Mammary epithelial cell (primary cell): ENCODE measurements at places on chromosomes 4 and X. TPM values are rescaled to one million over a fixed set of nuclear protein-coding genes. Genes with fewer than 3 reads are reported as not detected.

DNA sequence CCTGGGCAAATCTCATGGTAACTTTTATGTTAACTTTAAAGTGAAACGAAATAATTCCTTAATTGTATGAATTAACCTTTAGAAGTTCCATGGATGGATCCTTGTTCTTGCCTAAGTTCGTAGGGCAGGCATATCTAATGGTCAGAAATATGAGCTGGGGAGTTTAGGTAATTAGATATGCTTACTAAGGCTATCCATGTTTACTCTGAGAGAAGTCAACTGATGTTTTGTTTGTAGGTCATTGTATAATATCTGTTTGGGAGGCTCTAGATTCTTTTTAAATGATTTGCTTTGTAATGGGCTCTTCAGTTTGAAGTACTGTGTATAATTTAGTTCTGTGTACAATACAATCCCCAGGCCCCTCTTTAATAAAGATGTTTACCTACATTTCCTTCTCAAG is 117.0 kb downstream of the DCK start:
- DNase-seq = no peak

DNA sequence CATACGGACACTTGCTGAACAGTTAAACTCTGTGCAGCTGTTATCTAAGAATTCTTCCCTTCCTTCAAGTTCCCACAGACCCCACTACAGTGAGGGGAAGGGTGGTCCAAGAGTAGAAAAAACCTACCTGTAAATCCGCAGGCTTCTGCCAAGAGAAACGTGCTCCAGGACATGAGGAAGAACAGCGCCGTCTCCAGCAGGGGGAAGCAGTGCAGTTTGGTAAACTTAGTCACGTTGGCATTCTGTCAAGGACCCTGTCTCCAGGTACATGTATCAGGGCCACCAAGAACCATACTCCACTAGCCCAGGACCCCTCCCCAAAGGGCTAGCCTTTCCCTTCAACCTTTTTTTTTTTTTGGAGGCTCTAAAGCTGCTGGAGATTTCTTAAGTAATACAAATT is 79.9 kb downstream of the CHST7 start:
- DNase-seq = no peak

GRCh38 chr4:148814030-148814429 is 371.8 kb upstream of the NR3C2 start:
- DNase-seq = peak; percentile 87

The CXCL3 gene
- 29.4 and 29.9 TPM in 2 replicates for total RNA-seq

DNA sequence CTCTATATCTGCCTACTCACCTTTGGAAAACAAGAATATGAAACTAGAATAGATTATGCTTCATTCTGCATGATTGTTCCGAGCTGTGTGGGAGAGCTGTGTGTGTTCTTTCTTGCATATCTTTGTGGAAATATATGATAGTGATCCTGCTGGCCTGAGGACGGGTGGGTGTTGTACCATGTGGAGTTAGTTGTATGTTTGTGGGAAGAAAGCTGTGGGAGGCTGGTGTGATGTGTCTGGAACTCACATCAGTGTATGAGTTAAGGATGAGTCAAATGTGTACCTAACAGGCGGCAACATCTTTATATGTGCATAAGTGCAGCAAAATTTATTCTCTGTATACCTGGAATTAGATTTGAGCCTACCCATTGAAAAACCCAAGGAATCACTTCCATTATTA is 208.1 kb upstream of the ADGRL3 start:
- DNase-seq = peak; percentile 77

DNA sequence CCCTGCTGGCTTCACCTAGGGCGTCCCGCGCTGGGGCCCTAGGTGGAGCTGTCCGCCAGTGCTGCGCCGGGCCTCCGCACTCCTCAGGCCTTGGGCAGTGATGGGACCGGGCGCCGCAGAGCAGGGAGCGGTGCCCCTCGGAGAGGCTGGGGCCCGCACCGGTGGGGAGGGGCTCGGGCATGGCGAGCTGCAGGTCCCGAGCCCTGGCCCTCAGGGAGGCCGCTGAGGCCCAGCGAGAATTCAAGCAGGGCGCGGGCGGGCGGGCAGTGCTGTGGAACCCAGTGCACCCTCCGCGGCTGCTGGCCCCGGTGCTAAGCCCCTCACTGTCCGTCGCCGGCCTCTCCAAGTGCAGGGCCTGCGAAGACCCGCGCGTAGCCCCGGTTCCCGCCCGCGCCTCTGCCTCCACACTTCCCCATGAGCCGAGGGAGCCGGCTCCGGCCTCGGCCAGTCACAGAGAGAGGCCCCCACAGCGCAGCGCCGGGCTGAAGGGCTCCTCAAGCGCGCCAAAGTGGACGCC is 565.1 kb upstream of the NDST4 start:
- no peak for DNase-seq

GRCh38 chr4:72463724-72464123 is 105.3 kb downstream of the ADAMTS3 start:
- no peak for DNase-seq

DNA sequence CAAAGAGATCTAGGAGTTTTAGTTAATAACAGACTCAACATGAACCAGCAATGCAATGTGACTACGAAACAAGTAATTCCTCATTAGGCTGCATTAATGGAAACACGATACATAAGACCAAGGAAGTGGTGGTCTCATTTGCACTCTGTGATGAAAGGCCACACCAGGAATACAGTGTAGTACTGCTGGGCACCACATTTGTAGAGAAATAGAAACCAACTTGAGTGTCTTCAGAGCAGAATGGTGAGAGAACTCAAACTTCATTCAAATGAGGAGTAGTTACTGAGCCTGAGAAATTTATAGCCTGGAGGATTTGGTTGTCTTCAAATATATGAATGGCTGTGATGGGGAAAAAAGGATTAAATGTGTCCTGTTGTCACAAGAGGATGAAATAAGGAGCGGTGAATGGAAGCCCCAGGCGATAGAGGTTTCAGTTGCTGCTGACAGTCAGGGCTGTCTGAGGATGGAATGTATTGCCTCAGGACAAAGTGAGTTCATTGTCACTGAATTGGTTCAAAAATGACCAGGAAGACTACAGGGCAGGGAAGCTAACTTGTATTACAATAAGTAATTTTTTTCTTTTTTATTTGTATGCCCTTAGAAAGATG is 50.9 kb downstream of the NFKB1 start:
- DNase-seq = no peak

GRCh38 chr4:155999725-156000124 is 46.1 kb upstream of the CTSO start:
- no peak for DNase-seq

DNA sequence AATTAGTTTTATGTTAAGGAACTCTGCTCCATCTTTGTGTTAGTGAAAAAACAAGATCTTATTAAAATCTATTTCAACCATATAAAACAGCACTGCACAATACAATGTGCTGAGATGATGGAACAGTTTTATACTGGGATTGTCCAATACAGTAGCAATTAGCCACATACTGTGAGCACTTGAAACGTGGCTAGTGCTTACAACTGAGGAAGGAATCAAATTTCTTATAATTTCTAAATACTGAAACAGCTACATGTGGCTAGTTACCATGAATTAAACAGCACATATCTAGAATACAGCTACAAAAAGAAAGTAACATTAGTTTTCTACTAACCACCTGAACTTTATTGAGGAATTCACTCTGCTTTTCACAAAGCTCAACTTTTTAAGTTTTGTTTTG is 14.7 kb downstream of the NFXL1 start:
- no peak for DNase-seq

GRCh38 chr4:98242538-98242937 is 18.6 kb upstream of the RAP1GDS1 start:
- DNase-seq = peak; percentile 83

- DNase-seq = no peak
Observed at GRCh38 chrX:13843150-13843721, 26.3 kb upstream of the GPM6B start.

DNA sequence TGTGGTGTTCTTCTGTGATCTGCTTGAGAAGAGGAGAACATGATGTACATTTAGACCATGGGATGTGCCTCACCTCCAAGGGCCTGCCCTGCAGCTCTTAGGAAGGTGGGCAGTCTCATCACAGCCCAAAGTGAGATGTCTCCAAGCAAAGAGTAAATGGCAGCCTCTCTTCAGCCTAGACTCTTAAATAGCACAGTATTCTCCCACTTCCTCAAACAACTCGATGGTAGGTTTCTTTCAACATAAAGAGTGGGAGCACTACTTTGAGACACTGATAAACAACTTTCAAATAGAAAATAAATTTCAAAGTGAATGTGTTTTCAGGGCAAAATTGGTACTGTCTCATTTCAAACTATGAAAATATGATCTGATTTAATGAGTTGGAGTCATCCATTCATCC is 35.2 kb downstream of the EDNRA start:
- DNase-seq = no peak

The PHOX2B gene
- not detected in 2 replicates for total RNA-seq

DNA sequence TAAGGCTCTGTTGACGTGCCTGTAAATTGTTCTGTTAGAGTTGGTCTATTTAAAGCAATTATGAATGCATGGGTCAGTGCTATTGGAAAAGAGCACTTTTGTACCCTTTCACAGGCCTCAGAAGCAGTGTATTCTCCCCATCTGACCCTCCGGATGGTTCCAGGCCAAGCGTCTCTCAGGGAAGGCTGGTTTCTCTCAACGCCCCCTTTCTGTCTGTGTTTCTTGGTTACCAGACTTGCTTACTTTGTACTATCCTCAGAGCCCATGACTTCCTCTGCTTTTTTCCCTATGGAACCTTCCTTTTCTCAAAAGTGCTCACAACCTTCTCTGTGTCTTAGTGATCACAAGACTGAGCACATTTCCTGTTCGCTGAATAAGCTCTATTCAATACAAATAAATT is 559.3 kb upstream of the ZFP42 start:
- DNase-seq = no peak

- DNase-seq = no peak
Observed at GRCh38 chr4:40419231-40419912, 84.2 kb downstream of the CHRNA9 start.

The PDS5A gene
- total RNA-seq = 72.2 TPM

GRCh38 chrX:123513585-123514278 is 219.1 kb downstream of the THOC2 start:
- no peak for DNase-seq

DNA sequence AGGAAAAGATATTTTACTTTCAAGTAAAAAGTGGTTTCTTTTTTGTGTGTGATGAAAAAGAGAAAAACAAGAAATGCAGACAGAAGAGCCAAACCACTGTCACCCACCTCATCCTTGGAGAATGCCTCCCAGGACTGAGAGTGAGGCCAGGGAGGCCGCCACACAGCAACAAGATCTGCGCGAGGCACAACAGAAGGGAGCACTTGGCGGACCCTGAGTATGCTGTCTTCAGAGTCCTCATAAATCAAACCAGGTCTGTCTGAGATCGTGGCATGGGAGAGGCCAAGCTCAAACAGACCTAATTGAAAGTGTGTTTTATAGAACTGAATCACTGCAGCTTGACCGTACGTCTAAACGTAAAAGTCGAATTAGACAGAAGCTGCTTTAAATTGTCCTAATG is 134.3 kb upstream of the VCX2 start:
- no peak for DNase-seq

DNA sequence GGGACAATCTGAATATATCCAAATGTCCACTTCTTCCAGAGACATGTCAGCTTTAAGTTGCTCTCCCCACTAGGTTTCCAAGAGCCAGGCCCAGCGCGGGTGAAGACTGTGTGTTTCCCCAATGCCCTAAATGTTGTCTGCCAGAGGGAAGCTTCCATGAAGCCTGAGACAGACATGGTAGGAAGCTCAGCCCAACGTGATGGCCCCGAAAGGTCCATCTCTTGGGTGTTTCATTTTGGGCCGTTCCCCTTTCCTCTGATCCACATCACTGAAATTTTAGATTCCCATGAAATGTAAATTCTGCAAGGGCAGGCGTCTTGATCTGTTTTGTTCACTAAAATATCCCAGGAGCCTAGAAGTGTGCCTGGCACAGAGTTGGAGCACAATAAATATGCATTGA is 25.4 kb upstream of the PROM1 start:
- DNase-seq = no peak

The GPC3 gene
- 0.33 TPM for total RNA-seq

- DNase-seq = no peak
Observed at GRCh38 chr4:184715526-184715925, 18.4 kb downstream of the CENPU start.

- no peak for DNase-seq
Observed at GRCh38 chrX:133365871-133366611, 49.2 kb downstream of the GPC4 start.

GRCh38 chrX:63503541-63503940 is 152.4 kb upstream of the SPIN4 start:
- peak; percentile 5 for DNase-seq

- DNase-seq = no peak
Observed at GRCh38 chr4:137278431-137278830, 253.9 kb downstream of the PCDH18 start.

- peak; percentile 25 for DNase-seq
Observed at GRCh38 chr4:155609455-155610059, 57.1 kb upstream of the GUCY1A1 start.

DNA sequence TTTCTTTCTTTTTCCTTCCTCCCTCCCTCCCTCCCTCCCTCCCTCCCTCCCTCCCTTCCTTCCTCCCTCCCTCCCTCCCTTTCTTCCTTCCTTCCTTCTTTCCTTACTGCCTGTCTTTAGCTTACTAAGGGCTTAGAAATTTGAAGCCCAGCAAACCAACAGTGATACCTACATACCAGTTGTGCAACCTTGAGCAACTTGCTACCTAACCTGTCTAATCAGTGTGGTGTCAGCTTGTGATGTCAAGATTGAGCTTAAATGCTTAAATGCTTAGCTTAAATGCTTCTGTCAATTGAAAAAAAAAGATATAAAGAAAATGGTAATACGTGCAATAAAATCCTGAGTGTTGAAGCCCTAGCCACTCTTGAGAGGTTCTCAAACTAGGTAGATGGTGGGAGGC is 728.6 kb downstream of the TRIML1 start:
- DNase-seq = peak; percentile 35

- no peak for DNase-seq
Observed at GRCh38 chr4:3199653-3200422, 49.1 kb upstream of the MSANTD1 start.

DNA sequence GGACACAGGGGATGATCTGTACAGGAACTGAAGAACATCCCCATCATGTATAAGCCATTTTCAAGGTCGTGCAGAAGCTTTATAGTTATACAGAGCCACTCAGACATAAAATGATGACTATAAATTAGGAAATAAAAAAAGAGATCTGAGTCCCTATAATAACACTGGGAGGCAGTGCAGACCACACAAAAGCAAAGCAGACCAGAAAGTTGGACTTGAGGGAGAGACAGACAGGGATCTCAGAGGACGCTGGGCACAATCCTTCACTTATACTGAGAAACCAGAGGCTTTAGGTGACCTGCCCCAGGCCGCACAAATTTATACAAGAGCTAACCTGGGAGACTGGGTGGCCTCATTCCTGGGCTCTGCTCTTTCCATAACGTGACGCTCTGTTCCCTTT is 70.5 kb downstream of the HADH start:
- DNase-seq = peak; percentile 22

DNA sequence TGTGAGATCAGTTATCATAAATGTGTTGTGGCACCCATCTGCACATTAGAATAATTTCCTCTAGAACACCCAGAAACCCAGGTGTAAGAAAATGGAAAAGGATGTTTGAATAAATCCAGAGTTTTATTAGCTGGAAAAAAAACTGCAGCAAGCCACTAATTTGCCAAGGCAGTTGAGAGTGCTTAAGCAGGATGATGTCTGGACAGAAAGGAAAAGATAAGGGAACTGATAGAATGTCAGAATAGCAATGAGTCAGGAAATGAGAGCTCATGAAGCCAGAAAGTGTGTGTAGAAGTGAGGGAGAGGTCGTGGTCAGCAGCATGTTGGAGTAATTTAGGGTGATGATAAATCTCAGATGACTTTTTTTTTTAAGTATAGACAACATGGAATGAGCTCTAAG is 15.2 kb upstream of the NEUROG2 start:
- DNase-seq = no peak

GRCh38 chr4:3637326-3638016 is 105.2 kb upstream of the LRPAP1 start:
- no peak for DNase-seq

- DNase-seq = peak; percentile 32
Observed at GRCh38 chr4:38013461-38014366, 53.5 kb downstream of the PTTG2 start.
